Activated T-helper 17 cell treated with anti-CD3 and anti-CD28 coated beads, Interleukin-2, amount 50 U/mL, for 72 hours (primary cell): ENCODE measurements at places on chromosomes 16 and 17. TPM values are rescaled to one million over a fixed set of nuclear protein-coding genes. Genes with fewer than 3 reads are reported as not detected.

The CD2BP2 gene
- total RNA-seq, result 51.0 TPM

The MC1R gene
- 7.5 TPM for total RNA-seq

The CEP112 gene
- total RNA-seq, result 8.1 TPM

GRCh38 chr16:64544859-64545258, 577.0 kb downstream of the CDH11 start:
- no peak for ATAC-seq

GRCh38 chr17:49210158-49211029, at the start of the genes ABI3 and GNGT2:
ABI3 (plus strand) TSS chr17:49210707; CDS start chr17:49210725, 18 bp downstream.
GNGT2 (minus strand) TSS chr17:49210574; CDS start chr17:49207422, 3,152 bp downstream.
- peak; percentile 97 for ATAC-seq

- peak; percentile 40 for ATAC-seq
Measured at GRCh38 chr17:75645889-75646637, 12.8 kb downstream of the SMIM5 start.
